ENCODE measurements at places on chromosomes 6 and 20.

DNA sequence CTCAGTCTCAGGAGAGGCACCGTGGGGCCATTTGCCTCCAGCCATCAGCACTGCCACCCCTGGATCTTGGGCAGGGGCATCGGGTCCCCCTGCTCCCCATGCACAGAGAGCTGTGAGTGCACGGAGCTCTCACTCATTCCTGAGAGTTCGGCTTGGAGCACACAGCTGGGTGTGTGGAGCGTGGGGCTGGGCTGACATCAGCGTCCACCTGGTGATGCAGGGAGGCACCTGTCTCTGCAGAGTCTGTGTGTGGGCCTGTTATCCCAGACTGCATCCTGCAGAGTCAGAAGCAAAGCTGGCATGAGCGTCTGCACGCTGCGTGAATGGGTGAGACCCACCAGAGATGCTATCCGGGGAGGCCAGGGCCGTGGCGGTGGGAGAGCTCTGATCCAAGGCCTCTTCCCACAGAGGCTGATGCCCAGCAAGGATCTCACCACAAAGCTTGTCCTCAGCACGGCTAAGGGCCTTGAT is 248.8 kb upstream of the AFDN start:
- DNase-seq = no peak

- DNase-seq = no peak
Measured at GRCh38 chr20:36115925-36116324, 38.6 kb upstream of the EPB41L1 start.

- DNase-seq = no peak
Measured at GRCh38 chr20:39909447-39909846, 779.6 kb downstream of the MAFB start.

GRCh38 chr6:16404456-16404855 is 166.1 kb downstream of the GMPR start:
- no peak for DNase-seq

GRCh38 chr6:168206661-168207274 is 112.8 kb downstream of the DACT2 start:
- DNase-seq = no peak

DNA sequence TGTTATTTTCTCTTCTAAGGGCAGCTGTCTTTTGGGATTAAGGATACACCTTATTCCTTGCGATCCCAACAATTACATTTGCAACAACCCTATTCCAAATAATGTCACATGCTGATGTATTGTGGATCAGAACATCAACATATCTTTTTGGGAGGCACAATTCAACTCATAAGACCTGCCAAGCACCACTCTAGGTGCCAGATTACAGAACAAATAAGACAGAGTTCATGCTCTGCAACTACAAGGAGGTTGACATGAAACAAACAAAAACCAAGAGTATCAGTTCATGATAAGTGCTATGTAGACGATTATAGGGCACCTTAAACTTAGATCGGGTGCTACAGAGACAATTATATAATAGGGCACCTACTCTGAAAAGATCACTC is 203.2 kb upstream of the SGK1 start:
- no peak for DNase-seq

- no peak for DNase-seq
Measured at GRCh38 chr6:158087224-158087867, 80.7 kb downstream of the SERAC1 start.

DNA sequence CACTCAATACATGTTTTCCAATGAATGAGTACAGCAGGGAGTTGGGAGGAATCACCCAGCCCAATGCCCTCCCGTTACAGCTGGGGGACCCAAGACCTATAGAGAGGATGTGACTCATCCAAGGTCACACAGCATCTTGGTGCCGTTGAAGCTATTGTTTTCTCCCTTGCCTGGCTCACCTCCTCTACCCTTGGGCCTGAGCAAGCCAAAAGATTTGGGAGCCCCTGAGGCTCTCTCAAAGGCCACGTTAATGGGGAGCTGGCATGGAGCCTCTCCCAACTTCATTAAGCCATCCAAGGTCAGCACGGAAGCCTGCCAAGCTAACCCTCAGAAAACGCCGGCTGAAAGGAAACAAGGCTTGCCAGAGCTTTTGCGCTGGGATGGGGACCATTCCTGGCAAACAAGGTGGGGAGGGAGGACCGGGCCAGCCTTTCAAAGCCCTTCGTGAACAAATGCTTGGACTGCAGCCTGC is 30.4 kb downstream of the KCNB1 start:
- DNase-seq = no peak

DNA sequence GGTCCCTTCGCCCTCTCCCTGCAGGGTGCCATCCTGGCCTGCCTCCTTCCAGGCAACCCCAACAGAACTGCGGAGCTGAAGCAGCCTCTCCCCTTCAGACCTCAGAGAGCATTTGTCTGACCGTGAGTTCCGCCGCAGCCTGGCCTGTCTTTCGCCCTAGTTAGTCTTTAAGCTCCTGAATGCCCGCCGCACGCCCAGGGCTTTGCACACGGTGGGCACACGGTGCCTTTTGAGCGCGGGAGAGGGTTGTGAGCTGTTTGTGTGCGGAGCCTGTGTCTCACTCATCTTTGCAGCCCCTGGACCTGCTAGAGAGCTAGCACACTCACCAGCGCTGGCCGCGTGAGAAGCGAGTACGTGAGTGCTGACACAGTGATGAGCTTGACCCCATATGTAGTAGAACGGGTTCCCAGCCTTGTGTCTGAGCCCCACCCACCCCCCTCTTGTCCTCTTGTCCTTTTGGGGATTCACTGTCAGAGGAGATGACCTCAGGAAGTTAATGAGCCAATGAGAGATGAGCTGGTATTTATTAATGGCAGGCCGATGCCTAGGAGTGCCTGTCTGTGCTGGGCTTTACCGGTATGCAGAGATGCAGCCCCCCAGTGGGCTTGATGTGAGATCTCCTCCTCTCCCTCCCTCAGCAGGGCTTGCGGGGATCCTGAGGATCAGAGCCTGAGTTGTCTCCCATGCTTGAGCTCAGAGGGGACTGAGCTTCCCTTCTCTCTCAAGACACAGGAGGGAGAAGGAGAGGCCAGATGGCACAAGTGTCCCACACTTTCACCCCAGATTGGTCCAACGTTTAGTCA is 249.2 kb downstream of the FARS2 start:
- DNase-seq = no peak

DNA sequence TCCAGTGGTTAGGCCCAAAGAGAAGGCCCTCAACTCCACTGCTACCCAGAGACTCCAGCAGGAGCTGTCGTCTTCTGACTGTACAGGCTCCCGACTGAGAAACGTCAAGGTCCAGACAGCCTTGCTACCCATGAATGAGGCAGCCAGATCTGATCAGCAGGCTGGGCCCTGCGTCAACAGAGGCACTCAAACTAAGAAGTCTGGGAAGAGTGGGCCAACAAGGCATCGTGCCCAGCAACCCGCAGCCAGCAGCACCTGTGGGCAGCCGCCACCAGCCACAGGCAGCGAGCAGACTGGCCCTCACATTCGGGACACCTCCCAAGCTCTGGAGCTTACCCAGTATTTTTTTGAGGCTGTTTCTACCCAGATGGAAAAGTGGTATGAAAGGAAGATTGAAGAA is 8.1 kb downstream of the LYRM2 start:
- no peak for DNase-seq

DNA sequence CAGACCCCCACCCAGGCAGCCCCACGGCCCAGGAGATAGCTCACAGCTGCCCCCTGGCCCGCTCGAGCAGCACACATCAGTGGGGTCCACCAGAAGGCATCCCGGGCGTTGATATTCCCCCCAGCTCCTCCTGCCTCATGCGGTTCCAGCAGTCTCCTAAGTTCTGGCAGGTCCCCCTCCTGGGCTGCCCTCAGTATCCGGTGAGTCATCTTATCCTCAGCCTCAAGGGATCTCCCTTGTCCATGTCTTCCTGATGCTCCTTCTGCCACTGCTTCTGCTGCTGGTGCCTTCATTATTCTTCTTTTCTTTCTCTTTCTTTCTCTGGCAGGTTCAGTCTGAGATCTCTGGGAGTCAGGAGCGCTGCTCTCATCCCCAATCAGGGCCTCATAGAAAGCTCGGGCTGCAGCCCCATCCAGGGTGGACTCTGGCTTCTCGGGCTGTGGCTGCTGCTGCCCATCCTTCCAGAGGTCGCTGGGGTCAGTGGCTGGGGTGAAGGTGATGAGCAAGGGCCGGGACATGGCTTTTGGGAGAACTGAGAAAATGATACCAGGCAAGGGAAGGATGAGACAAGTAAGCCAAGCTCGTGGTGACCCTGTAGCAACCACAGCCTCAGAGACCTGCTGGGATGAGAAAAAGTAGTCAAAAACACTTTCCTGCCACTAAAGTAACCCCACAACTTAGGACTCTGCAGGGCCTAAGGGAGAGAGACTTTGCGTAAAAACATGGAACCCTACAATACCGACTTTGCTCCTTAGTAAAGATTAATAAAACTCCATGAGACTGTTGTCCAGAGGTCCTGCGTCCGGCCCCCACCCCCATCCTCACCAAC is 622 bp downstream of the GPANK1 start:
- peak; percentile 80 for DNase-seq

DNA sequence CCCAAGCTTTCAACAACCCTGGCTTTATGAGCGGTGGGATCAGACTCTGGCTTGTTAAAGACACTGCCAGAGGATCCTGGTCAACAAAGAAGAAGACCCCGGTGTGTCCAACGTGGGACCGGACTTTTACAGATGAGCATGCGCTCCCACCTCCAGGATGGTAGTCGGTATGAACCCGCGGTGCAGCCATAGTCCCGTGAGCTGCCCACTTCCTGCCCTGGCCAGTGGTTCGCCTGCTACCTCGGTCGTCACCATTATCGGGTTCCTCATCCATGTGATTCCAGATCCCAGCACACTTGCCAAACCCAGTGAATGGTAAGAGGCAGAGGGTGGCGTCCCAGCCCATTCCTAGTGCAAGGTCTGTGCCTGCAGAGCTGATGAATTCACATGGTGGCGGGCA is 112.7 kb downstream of the AGPAT4 start:
- no peak for DNase-seq

DNA sequence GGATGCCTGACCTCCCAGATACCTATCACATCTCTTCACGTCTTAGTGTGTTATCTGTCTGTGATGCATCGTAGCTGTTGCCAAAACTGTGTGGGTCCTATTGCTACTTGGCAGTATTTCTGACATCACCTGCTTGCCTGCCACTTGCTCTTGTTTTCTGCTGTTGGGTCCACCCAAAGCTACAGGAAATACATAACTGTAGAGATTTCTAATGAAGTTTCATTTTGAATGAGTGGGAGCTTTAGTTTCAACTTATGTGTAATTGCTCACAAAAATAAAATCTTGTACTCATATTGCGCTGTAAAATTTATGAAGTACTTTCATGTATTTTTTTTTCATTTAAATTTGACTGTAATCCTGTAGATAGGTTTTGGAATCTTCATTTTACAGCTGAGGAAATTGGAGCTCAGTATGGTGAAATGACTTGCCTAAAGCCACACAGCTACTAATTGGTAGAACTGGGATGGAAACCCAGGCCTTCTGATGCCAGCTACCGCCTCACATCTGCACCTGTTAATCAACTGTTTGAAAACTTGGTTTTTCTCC is 113.6 kb upstream of the MAN1A1 start:
- DNase-seq = no peak

- no peak for DNase-seq
Measured at GRCh38 chr6:66638099-66638498, 931.1 kb upstream of the EYS start.

DNA sequence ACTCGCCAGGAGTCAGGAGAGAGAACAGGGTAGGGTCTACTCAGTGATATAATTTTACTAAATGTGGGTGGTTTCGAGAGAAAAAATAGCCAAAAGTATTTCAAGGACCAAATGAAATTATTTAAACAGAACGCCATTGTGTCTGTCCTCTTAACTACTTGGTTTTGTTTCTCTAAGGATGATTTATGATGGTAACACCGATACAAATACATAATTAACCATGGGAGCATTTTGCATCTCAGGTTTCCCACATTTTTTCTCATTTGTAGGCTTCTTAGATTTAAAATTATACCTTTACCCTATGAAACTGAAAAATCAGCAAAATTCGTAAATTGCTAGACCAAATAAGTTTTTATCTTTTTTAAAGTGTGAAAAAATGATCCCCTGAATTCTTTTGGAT is 188.2 kb downstream of the ZFP64 start:
- DNase-seq = no peak

DNA sequence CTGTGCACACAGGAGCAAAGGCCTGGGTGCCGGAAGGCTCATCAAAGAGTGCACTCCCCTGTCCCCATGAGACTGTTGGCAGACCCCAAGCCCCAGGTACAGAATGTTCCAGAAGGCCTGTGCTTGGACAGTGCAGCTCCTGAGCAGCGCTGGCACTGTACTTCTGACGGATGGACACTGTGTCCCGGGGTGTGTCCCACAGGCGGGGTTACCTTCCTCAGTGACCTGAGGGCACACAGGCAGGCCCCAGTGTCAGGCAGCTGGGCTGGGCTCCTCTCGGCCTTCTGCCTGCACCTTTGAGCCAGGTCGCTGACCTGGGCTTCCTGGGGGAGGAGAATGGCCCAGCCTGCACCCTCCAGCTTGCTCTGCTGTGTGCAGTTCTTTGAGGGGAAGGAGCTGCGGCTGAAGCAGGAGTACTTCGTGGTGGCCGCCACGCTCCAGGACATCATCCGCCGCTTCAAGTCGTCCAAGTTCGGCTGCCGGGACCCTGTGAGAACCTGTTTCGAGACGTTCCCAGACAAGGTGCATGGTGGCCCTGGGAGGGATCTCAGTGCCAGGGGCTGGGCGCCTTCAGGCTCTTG is 30.1 kb downstream of the PYGB start:
- no peak for DNase-seq

DNA sequence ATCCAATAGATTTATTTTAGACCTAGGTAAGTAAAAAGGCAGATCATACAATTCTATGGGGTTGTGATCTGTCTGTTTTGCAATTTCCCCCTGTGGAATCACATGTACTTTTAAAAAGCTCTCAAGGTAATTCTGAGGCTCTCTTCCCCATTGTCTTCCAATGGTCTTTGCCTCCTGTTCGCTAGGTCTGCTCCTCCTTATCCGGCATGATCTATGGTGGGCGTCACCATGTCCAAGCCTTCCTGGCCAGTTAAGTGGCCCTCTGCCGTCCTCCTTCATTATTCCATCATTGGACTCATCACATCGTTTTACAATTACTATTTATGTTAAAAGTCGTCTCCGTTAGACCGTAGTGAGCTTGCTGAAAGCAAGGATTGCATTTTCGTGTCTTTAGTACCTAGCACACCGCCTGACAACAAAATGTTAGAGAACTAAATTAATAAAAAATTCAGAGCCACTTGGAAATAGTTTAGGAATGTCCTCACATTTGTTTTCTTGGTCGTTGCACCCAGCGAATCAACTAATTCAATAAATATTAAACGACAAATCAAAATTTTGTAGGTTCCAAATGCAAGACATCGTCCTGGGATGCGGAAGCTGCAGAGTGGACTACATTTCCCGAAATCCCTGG is 2.2 kb upstream of the STXBP5 start:
- DNase-seq = peak; percentile 32

All from AG10803 (cell line).